ENCODE measurements at places on chromosomes 7 and 10.

GRCh38 chr10:78903341-78903940, 165.3 kb upstream of the ZMIZ1 start:
- DNase-seq, result peak; percentile 20

GRCh38 chr10:8050556-8051108, 3.9 kb upstream of the GATA3 start:
- peak; percentile 69 for DNase-seq

DNA sequence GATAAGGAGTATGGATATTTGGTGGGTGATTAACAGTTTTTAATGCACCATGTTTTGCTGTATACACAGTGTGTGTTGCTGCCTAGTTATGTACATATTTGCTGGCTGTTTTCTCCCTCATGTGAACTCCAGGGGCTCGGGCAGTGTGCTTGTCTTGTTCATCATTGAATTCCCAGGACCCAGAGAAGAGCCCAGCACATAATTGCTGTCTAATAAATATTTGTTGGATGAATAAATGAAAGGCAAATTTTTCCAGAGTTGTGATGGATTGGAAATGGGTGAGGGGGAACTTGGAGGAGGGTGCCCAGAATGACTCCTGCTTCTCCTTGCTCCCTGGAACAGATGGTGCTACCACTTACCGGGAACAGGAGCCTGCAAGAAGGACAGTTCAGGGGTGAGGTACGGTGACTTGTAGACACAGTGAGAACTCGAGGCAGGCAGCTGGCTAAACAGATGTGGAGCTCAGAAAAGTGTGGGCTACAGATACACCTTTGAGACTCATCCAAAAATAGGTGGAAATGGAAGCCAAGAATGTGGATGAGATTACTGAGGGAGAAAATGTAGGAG, 586.8 kb upstream of the MGMT start:
- DNase-seq, result peak; percentile 22

- DNase-seq, result no peak
Measured at GRCh38 chr7:56483153-56483552, 366.9 kb upstream of the NUPR2 start.

DNA sequence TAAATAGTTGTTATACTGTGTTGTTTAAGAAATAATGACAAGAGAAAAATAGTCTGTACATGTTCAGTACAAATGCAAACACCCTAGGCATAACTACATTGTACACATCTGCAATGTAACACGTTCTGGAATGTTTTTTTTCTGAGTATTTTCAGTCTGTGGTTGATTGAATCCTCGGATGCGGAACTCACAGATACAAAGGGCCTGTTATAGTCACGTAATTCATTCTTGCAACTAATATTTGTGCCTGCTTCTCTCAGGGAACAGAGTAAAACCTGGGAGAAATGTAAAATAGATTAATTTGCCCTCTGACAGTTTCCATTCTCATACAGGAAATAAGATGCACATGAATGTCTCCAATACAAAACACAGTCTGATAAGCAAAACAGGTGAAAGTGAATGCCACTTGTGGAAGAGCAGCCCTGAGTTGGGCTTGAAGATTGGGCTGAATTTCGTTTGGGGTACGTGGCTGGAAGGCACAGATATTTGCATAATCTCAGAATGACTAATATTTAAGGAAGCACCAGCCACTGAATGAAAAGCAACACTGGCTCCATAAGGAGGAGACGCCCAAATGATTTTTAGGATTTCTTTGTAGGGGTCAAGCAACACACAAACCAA, 19.1 kb downstream of the DENND2A start:
- no peak for DNase-seq

GRCh38 chr10:6647811-6648526, 67.9 kb upstream of the PRKCQ start:
- peak; percentile 37 for DNase-seq

- no peak for DNase-seq
Measured at GRCh38 chr10:8088504-8088903, 34.0 kb downstream of the GATA3 start.

DNA sequence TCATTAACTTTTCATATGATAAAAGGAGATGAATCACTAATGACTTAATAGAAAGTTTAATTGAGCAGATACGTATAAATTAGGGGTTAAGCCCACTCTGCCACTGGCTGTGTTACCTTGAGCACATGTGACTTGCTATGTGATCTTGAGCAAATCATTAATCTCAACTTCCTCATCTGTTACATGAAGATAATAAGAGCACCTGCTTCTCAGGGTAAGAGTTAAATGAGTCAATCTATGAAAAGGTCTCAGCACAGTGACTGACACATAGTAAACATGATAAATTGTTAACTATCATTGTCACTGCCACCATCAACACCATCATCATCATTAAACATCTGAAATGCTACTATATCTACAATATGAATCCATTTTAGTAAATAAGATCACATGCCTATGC, 110.8 kb downstream of the TPK1 start:
- no peak for DNase-seq

DNA sequence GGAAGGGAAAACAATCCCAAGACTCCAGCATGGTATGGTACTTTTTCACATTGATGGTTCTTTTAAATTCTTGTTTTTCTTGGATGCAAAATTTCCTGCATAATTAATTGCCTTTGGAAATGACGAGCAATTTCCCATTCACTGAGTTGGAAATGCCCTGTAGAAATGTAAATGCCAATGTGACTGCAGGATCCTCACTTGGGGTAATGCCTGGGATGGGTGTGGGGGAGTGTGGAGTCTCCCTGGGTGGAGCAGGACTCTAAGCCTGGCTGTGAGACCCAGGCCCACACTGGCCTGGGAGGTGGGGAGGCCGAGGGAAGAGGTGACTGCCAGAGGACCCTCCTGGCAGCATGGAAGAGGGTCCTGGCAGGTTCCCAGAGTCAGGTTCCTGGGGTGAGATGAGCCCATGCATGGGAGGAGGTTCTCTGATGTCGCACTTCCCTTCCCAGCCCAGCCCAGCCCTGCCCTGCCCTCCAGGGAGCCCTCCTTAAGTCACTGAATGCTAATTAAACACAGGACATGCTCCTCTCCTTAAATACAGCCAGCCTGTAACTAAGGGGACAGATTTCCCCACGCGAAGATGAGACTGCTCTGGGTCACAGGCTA, 157.9 kb downstream of the GFRA1 start:
- no peak for DNase-seq

GRCh38 chr7:155108144-155108901, 38.2 kb downstream of the HTR5A start:
- no peak for DNase-seq

- no peak for DNase-seq
Measured at GRCh38 chr7:51482976-51483375, 166.4 kb upstream of the COBL start.

DNA sequence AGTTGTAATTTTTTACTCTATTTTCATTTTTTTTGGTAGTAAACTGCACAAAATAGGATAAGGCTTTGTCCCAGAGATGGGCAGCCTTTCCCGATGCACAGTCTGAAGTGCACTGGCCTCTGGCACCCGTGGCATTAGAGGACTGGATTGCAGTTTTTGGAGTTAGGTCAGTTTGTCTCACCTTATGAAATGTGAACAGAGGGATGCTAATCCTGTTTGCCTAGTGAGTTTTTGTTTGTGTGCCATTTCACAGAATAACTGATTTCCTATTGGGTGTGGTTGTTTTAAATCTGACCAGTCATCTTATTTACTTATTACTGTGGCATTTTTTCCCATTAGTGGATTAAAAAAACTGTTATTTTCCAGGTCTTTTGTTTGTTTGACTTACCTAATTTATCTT, 109.5 kb upstream of the GATA3 start:
- no peak for DNase-seq

- no peak for DNase-seq
Measured at GRCh38 chr10:124174071-124174566, 80.7 kb upstream of the CHST15 start.

GRCh38 chr7:66258409-66258808, 53.3 kb downstream of the TPST1 start:
- no peak for DNase-seq

GRCh38 chr7:131400681-131401176, 73.1 kb downstream of the MKLN1 start:
- no peak for DNase-seq

GRCh38 chr7:106462365-106462859, 177.6 kb upstream of the NAMPT start:
- DNase-seq, result no peak

- DNase-seq, result no peak
Measured at GRCh38 chr7:153457746-153458145, 594.5 kb upstream of the DPP6 start.

DNA sequence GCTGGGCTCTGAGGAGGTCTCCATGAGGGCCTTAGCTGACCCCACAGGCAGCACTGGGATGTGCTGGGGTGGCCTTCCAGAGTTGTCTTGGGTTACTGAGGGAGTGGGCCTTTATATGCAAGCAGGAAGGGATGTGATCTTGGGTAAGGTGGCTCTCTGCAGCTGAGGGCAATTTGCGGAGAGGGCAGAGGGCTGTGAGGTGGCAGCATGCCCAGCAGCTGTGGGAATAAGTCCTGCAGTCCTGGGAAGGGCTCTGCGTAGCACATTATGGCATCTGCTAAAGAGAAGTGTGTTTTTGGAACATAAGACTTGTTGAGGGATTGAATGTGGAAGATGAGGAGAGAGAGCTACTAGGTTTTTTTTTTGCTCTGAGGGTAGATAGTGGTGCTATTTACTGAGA, 99.6 kb upstream of the KMT2E start:
- no peak for DNase-seq

DNA sequence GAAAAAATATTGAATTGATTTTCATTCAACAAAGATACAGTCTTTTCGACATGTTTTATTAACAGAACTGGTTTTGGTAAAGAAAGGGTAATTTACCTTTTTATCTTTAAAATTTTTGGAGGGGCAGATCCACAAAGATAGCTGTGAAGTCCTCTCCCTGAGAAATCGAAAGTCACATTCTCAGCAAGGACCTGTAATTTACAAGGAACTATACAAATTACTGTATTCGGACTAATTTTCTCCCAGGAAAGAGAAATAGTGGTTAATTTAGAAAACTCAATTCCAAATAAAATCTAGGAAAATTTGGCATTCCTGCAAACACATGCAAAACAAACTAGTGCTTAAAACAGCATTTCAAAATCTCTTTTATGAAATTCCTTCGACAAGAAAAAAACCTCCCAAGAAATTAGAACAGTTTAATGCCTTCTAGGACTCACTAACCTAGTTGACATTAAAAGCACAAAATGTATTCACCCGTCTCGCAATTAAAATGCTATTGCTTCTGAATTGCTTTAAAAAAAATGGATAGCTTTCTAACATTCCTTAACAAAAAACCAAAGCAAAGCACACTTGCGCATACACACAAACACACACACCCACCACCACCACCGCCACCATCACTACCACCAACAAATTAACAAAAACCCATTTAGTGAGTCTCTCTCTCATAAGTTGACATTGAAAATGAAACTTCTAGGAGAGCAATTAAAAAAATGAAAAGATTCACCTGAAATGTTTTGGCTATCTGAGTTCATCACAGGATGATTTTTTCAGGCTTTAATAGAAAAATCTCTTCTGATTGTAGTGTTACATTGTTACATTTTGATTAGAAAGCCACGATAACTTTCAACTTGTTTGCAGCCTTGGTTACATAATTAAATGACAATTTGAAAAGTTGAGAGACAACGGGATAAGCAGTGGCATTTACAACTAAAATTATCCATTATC, 4.0 kb upstream of the NKX2-3 start:
- no peak for DNase-seq

GRCh38 chr10:109647627-109648026, 275.7 kb downstream of the XPNPEP1 start:
- no peak for DNase-seq

DNA sequence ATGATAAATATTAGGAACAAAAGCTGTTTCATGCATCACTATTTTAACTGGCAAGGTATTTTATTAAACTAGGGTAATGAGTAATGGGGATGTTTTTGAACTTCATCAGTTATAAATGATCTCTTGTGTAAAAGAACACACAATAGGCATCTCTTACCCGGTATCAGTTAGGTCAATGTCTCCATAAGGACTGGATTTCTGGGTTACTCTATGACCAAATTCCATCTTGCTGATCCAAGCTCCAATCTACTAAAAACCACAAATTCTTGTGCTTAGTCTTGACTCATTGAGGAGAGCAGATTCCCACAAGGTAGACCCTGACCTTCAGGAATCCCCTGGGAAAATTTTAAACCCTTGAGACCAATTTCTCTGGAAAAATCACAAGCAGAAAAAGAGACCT, 1167.7 kb downstream of the XPNPEP1 start:
- DNase-seq, result no peak

DNA sequence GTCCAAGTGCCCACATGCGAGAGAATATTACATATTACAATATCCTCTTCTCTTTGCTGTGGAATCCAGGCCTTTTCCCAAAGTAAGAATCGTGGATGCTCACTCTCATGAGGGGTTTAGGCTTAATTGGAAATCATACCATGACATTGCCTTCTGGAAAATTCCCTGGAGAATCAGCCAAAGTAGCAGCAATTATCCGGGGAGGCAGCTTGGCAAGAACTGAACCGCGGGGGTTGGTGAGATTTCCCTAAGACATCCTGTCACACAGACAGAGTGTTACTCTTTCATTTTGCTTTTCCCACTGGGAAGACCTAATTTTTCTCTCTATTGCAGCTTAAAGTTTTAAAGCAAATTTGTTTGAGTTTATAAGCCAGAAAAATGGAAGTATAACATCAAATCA, 463.6 kb upstream of the DPP6 start:
- DNase-seq, result no peak

DNA sequence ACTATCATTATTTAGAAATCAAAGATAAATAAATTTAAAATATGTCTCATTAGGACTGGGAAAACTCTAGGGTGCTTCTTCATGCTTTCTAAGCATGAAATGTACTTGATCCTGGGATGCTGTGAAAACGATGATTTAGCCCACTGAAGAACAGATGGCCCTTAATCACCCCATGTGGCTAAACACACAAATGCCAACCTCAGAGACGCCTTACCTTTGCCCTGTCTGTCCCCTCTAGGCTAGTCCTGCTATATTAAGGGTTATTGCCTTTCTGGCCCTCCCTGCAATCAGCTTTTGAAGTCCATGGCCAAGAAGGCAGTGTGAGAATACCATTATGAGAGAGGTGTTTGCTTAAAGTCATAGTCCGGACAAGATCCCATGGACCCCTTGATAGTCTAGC, 217.2 kb downstream of the TWIST1 start:
- DNase-seq, result no peak

GRCh38 chr7:28587211-28587610, 174.9 kb downstream of the CREB5 start:
- DNase-seq, result no peak

DNA sequence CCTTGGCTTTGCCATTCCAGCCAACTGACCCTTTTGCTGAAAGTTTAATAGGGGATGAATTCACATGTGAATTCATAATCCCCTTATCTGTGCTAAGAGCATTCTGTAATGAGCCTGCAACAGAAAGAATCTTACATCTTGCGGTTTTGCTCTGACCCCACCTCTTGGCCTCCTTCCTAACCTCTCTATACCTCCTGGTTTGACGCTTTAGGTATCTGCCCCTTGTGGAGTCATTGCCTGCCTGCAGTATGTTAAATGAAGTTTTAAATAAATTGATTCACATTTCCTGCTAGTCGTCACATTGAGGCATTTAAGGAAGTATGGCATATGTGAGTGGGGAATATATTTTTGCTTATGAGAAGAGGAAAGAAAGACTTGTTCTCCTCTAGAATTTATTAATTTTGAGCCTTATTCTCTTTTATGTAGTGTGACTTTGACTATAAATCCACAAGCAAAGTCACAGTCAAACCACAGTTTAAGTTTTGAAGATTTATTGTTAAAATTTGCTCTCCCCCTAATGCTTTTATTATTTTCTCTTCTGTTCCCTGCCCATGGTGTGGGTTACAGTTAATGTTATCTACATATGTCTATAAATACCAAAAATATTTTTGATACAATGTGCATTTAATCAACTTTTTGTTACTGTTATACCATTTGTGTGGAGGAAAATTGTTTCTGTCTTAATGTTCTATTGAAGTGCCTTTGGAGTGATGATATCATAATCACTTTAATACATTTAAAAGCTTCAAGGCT, 60.9 kb downstream of the LRMDA start:
- no peak for DNase-seq
